Stimulated activated CD8-positive, alpha-beta memory T cell treated with anti-CD3 and anti-CD28 coated beads, Interleukin-2, amount 100 ng/mL, for 1 hour (primary cell): ENCODE measurements at places on chromosomes 1 and 21.

GRCh38 chr1:223486366-223486765 is 93.2 kb downstream of the CCDC185 start:
- no peak for DNase-seq

- DNase-seq = no peak
These were observed 11.4 kb downstream of the EXOC8 start for GRCh38 chr1:231326248-231326647.

DNA sequence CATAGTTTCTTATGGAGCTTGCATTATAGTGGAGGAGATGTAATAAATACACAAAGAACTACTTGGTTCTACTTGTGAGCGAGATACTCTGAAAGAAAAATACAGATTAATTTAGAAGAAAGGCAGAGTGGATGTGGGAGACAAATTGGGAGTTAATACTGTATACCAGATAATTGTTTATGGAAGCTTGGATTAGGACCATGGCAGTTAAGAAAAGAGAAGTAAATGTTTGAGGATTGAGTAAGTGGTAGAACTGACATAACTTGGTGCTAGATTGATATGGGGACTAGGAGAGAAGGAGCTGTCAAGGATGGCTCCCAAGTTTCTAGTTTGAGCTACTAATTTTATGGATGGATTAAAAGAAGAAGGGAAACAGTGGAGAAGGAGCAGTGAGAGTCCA is 47.3 kb downstream of the INKA2 start:
- no peak for DNase-seq

DNA sequence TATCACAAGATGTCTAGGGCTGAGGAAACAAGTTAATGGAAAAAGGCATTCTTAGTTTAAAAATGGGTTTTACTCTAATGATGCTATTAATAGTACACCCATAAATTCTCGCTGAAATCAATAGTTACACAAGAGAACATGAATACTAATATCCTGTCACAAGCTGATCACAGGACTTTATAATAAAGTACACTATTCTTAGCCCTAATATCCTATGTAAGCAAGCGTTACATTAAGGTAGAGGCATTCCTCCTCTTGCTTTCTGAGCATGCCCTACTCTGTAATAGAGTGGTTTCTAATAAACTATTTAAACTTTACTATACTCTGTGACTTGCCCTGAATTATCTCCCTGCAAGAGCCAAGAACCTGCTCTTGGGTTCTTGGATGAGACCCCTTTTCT is 6.5 kb upstream of the PACC1 start:
- no peak for DNase-seq

DNA sequence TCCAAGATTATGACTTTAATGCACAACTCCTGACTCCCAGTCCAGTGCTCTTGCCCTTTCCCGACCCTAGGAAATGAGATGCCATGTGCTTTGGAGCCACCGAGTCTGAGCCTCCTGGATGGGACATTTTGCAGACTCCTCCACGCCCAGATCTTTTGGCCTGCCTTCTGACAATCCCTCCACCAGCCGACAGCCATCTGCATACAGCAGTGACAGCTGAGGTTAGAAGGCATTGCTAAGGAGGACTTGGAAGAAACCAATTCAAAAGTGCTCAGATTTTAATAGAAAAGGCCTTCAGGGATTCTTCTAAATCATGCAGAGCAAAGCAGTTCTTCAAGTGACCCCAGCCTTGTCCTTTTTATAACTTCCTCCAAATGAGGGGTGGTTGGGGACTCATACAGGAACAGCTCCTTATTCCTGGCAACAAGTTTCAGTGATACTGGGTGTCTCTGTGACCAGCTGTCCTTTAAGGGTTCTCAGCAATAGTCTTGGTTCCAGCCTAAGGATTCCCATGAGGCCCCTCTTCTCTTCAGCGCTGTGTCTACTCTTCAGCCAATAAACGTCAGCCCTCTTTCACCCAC is 369.3 kb downstream of the PBX1 start:
- no peak for DNase-seq

GRCh38 chr1:106780806-106781569 is 275.5 kb upstream of the PRMT6 start:
- DNase-seq = no peak

DNA sequence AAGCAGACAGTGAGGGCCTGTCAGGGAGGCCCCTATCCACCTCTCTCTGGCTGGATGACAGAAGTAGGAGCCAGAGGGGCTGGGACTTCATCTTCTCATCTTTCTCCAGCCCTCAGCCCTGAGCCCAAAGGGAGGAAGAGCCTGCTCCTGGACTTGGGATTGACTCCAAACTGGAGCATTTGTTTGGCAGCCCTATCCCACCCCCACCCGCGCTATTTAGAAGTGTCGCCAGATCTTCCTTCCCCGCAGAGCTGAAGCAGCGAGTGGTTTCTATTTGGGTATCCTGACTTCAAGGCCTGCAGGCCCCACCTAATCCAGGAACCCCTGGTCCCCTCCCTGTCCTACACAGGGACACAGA is 9.6 kb downstream of the NES start:
- DNase-seq = no peak

DNA sequence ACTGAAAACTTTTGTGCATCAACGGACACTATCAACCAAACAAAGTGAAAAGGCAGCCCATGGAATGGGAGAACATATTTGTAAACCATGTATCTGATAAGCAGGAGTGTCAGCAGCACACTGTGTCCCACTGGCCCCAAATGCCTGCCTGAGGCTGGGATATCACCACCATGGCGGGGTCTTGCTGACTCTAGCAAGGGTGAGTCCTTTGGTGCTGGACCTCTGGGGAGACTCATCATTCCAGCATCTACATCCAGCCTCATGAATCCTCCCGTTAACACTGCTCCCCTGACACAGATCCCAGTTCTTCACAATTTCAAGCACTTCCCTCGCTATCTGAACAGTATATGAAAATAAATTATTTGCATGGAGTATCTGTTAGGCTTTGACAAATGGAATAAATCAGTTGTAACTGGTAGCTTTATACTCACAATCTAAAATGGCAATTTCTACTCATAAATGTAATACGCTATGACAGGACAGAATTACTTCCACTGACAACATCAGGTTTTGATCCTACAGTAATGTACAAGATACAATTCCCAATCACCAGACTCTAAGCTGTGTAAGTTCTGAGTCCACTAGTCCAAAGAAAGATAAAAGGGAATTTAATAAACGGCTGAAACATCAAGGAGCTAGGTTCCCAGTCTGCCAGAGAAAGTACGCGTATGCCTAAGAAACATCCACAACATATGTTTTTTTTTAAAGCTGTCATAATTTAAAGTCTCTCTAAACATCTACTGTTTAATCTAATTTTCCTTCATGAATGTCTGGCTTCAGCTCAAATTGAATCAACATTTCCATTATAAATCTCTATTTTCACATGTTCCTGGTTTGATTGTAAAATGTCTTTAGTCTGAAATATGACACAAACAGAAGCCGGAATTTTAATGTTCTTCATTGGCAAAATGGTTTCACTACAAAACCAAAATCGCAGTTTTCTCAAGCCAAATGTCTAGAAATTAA is 95.1 kb downstream of the SIPA1L2 start:
- DNase-seq = no peak

DNA sequence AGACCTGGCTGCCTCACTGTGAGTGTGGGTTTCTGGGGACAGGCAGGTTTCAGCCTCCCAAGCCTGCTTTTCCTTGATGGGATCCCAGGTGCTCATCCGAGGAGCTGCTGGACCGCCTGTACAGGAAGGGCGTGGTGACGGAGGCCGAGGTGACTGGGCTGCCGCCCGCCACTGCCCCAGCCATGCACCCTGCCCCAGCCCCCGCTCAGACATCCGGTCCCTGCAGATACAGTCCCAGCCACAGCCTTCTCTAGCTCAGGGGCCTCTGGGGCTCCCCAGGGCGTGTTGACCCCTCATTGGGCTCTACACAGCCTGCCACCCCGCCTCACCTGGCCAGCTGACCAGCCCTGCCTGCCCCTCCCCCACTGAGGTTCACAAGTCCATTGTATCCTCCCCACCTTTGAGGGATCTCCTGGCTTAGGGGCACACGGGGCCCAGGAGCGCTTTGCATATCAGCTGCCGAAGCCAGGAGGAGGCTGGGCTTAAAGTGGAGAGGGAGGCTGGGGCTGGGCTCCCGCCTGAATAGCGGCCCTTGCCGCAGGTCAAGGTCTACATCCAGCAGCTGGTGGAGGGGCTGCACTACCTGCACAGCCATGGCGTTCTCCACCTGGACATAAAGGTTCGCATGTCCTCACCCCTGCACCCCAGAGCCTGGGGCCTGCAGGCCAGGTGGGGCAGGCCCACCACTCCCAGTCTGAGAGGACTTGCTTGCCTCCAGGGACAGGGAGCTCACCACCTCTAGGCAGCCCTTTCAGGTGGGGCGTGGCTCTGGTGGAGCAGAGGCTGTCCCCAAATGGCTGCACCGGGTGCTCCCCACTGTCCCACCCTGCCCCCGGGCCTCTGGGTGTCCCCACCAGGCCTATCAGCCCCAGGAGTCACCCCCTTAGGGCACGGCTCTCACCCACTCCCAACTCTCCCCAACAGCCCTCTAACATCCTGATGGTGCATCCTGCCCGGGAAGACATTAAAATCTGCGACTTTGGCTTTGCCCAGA is 38.5 kb downstream of the TRIM11 start:
- DNase-seq = no peak

- DNase-seq = no peak
These were observed 93.8 kb downstream of the COQ8A start for GRCh38 chr1:227033880-227034279.

DNA sequence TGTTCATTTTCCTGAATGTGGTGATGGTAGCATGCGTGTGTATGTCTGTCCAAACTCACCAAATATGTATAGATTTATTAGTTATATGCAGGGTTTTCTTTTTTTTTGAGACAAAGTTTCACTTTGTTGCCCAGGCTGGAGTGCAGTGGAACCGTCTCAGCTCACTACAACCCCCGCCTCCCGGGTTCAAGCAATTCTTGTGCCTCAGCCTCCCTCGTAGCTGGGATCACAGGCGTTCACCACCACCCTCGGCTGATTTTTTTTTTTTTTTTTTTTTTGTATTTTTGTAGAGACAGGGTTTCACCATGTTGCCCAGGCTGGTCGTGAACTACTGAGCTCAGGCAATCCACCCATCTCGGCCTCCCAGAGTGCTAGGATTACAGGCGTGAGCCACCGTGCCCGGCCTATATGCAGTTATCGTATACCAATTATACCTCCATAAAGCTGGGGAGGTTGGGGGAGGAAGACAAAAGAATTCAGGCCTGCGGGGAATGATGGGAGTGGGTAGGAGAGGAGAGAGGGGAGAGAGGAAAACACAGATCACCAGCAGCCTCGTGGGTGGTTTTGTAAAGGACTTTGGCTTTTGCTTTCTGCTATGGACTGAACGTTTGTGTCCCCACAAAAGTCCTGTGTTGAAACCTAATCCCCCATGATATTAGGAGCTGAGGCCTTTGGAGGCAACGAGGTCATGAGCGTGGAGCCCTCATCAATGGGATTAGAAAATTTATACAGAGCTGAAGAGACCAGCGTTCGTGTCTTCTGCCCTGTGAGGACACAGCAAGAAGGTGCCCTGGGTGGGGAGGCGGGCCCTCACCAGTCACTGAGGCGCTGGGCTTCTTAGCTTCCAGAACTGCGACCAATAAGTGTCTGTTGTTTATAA is 4.4 kb upstream of the HNRNPU start:
- no peak for DNase-seq

DNA sequence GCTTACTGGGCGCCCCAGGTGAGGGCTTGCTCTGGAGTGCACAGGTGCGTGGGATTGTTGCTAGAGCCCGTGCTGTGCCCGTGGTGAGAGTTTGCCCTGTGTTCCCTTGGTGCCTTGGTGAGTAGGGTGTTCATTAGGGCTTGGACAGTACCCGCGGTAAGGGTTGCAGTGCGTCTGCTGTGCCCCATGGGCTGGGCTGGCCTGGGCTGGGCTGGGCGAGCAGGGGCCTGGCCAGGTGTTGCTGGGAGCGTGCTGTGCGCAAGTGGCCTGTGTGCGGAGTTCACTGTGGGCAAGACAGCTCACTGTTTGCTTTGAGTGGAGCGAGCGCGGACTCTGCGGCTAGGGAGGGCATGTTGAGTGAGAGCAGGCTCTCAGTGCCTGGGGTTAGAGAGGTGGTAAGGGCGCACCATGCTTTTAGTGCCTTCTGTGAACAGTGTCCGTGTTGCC is 725 bp downstream of the CR1L start:
- no peak for DNase-seq

DNA sequence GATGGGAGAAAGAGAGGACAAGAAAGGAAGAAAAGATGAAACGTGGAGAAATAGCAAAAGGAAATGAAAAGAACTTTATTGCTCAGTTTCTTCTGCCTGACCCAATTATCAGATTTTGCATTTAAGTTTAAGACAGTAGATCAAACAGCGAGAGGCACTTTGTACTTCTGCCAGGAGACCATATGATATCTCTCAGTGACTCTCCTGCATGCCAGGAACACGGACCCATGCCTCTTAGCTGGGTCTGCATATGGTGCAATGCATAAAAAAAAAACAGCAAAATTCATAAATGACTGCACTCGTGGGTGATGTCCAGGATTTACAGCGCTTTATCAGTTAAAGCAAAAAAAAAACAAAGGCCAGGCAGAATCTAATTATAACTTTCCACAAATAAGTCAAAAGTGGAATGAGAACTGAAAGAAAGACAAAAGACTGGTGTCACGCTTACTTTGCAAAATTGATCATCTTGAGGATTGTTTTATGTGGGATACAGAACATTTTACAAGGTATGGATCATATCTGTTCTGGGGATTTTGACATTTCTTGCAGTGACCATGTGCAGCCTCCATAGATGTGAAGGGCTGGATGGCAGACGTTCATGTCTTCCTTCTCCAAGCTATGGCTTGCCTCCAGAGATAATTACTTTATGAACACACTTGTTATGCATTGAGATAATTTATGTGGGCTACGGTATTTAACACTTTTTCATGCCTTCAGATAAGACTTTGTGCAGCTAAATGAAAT is 79.5 kb downstream of the RUNX1 start:
- DNase-seq = no peak

GRCh38 chr1:111563619-111564018 is 56.0 kb upstream of the RAP1A start:
- no peak for DNase-seq

GRCh38 chr1:228647523-228648444 is 87.5 kb upstream of the RHOU start:
- no peak for DNase-seq

DNA sequence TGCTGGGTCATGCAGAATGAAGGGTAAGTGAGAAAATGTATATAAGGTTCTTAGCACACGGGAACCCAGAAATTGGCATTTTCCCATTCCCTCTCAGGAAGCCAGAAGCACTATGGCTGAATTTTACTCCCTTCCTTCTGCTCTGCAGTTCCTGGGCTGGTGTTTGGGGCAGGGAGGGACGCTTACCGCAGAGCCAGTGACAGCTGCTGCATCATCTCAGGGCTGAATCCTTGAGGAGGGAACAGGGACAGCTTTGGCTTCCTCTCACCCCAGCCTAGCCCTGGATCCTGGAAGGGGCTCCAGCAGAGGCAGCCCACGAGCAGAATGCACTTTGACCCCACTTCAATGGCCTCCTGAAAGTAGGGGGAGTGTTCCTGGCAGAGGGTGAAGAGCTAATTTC is 12.0 kb downstream of the PLA2G2D start:
- no peak for DNase-seq

DNA sequence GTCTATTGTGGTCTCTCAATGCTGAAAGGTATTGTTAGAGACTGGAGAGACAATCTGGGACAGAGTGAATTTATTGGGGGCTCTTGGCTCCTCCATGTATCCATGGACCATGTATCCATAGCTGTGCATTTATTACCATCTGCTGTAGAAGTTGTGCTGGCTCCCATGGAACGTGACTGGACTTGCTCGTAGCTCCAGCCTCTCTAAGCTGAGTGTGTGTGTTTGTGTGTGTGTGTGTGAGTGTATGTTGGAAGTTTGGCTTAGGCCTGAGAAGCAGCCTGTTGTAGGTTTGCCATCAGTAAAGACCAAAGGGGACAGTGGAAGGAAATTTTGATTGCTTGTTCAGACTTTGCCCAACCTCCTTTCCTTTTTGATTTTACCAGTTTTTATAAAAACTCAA is 105.7 kb upstream of the USP24 start:
- DNase-seq = no peak
